Activated CD4-positive, alpha-beta memory T cell treated with anti-CD3 and anti-CD28 coated beads for 36 hours (primary cell): ENCODE measurements at places on chromosomes 1 and 21.

DNA sequence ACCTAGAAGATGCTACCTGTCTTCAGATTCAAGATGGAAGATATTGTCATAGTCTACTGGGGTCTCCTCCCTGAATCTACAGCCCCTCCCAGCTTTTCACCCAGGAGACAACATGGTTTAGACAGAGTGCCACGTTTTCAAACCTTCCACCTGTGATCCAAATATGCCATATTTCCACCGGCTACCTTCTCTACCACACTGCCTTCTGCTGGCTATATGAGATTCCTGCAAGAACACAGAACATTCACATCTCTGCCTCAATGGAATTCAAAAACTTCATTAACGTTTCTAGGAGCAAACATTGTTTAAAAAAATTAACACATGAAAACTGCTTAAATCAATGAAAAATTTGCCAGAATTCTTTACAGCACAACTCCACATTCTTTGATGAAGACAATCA is 12.9 kb upstream of the LELP1 start:
- no peak for DNase-seq
- H3K27me3 ChIP-seq = peaks cover 34% of the 10 kb centered on the region
- H3K4me3 ChIP-seq = no peak overlapping the region
- no peaks in the 10 kb centered on the region for H3K4me1 ChIP-seq
- H3K36me3 ChIP-seq = peaks cover 5% of the 10 kb centered on the region

DNA sequence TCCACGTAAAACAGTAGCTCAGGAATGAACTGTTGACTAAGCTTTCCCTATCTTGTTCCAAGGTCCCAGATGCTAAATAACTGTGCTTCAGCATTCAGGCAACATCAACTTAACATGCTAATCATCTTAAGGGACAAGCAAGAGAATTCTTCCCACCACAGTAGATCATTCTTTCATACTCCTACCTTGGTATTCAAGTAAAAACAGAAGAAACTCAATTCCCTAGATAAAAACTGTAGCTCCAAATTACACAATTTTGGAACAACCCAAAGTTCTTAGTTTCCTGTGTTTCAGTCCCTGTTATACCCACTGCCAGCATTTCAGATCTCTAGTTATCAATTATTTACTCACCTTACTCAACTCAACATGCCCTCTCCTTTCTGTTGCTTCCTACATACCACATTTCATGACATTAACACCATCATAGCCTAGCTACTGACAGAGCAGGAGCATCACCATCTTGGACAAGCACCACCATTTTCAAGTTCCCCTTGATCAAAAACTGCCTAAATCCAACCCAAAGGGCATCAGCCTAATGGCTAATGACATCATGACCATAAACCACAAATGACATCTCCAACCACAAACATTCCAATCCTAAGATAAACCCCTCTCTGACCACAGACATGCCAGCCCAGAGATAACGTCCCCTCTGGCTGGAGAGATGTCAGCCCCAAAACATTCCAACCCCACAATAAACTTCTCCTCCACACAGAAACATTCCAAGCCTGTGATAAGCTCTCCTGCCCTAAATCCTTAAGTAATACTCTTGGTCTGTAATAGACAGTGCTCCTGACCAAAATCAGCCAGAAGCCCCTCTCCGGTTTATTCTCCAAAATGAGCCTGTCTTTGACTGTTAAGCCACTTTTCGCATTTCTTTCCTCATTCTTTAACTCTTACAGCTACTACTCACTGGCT is 191.2 kb downstream of the RERE start:
- H3K4me1 ChIP-seq = peaks cover 52% of the 10 kb centered on the region
- H3K36me3 ChIP-seq = no peaks in the 10 kb centered on the region
- H3K27ac ChIP-seq = no peak overlapping the region
- H3K27me3 ChIP-seq = no peaks in the 10 kb centered on the region
- no peak for DNase-seq

GRCh38 chr1:113459279-113459678 is 69.0 kb downstream of the MAGI3 start:
- H3K27ac ChIP-seq = no peak overlapping the region
- no peaks in the 10 kb centered on the region for H3K27me3 ChIP-seq
- no peaks in the 10 kb centered on the region for H3K4me1 ChIP-seq
- H3K36me3 ChIP-seq = peaks cover 8% of the 10 kb centered on the region
- H3K4me3 ChIP-seq = no peak overlapping the region

DNA sequence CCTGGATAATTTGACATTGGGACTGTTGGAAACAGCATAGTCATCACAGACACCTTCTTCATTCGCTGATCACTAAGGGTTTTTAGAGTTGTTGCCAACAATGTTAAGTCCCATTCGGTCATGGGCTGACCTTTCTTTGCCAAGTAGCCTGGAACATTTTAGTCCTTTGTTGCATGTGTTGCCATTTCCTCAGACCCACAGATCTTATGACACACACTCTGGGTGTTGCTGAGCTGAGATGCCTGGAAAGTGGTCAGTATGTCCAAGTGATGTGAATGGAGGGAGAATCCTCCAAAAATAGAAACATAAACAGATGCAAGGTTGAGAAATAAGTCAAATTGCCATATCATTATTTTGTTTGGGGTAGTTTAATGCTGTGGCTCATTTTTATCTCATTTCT is 61.5 kb upstream of the GJA5 start:
- H3K36me3 ChIP-seq = no peaks in the 10 kb centered on the region
- no peak for DNase-seq
- H3K4me1 ChIP-seq = no peaks in the 10 kb centered on the region
- H3K27me3 ChIP-seq = no peaks in the 10 kb centered on the region
- no peak overlapping the region for H3K4me3 ChIP-seq

DNA sequence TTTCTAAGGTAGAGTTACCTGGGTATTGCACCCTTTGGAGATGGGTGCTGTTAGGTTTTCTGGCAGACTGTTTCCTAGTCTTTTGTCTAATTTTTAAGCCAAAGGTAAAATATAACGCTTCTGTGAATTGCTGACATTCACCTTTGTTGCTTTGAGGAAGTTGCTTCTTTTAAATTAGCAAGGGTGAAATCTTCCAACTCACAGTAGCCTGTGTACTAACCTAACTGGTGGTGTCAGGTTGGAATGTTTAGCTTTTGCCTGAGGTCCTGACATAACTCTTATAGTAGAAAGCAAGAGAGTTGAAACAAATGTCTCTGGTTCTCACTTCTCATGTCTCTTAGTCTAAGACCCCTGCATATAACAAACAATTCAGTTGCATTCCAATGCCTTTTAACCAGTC is 61.1 kb upstream of the LPGAT1 start:
- H3K4me3 ChIP-seq = no peak overlapping the region
- peaks cover 3% of the 10 kb centered on the region for H3K36me3 ChIP-seq
- peaks cover 10% of the 10 kb centered on the region for H3K4me1 ChIP-seq
- H3K27ac ChIP-seq = no peak overlapping the region
- no peak for DNase-seq

GRCh38 chr1:116289193-116289592 is 83.9 kb upstream of the ATP1A1 start:
- no peak overlapping the region for H3K27ac ChIP-seq
- no peaks in the 10 kb centered on the region for H3K4me1 ChIP-seq
- DNase-seq = no peak

DNA sequence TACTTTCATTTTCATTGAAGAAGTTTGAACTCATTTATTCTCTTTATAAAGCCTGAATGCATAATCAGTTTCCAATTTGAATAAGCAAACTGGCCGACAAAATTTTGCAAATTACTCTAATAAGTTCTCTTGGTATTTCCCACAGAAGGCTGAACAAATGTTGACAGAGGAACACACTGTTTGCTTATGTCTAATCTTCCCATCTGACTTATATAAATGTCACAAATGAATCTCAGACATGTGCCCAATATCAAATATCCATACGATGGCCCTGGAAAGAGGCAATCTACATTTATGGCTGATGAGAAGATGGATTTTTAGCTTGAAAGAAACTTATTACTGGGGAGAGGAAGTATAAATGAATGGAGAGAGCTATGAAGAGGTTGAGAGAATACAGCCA is 380.6 kb upstream of the ZRANB2 start:
- no peaks in the 10 kb centered on the region for H3K36me3 ChIP-seq
- no peak overlapping the region for H3K27ac ChIP-seq
- H3K4me3 ChIP-seq = no peak overlapping the region
- H3K4me1 ChIP-seq = no peaks in the 10 kb centered on the region
- H3K27me3 ChIP-seq = no peaks in the 10 kb centered on the region

- no peak overlapping the region for H3K27ac ChIP-seq
- no peak overlapping the region for H3K4me3 ChIP-seq
- peaks cover 30% of the 10 kb centered on the region for H3K4me1 ChIP-seq
- peaks cover 3% of the 10 kb centered on the region for H3K36me3 ChIP-seq
These were observed 45.7 kb upstream of the CACYBP start for GRCh38 chr1:174954073-174954460.
